G401 (cell line): ENCODE measurements at places on chromosomes 6 and 20. TPM values are rescaled to one million over a fixed set of nuclear protein-coding genes. Genes with fewer than 3 reads are reported as not detected.

GRCh38 chr20:53428996-53429395 is 164.6 kb downstream of the ZNF217 start:
- DNase-seq: no peak

DNA sequence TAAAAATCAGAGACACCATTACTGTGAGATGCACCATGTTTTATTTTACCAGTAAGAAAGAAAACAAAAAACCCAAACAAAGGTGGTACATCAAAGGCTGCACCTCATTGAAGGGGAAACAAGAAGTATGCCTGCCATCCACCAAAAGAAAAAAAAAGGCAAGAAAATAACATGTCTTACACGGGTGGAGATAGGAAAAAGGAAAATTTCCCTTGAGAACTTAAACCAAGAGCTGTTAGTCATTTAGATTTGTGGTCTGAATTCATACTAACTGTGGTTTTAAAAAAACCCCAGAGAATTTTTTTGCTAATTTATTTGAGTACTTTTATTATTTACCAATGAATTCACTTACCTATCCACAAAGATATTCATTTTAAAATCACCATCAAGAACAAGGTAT is 144.0 kb downstream of the LRRC1 start:
- DNase-seq: no peak

DNA sequence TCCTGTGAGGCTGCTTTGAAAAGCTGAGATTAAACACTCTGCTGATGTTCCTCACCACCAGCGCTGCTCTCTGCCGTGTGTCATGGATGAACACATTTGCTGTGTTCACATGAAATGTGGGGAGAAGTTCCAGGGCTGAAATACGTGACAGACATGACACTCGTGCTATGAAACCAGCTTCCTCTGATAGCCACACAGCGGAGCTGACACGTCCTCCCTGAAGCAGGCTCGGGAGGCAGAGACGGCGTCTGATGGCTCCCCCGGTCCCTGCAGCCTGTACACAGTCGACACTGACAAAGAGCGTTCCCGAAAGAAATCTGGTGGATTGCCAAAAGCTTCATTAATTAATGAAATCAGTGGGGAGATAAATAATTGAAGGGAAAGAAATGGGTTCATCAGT is 17.5 kb downstream of the AGPAT4 start:
- DNase-seq: peak; percentile 47

- DNase-seq: no peak
Observed at GRCh38 chr20:50110141-50111047, 2.6 kb downstream of the UBE2V1 start.

GRCh38 chr6:2839195-2839981 is 2.3 kb downstream of the SERPINB1 start:
- no peak for DNase-seq

- DNase-seq: no peak
Observed at GRCh38 chr20:15406072-15406471, 1068.7 kb upstream of the FLRT3 start.

GRCh38 chr6:120876424-120876823 is 457.9 kb downstream of the TBC1D32 start:
- no peak for DNase-seq

DNA sequence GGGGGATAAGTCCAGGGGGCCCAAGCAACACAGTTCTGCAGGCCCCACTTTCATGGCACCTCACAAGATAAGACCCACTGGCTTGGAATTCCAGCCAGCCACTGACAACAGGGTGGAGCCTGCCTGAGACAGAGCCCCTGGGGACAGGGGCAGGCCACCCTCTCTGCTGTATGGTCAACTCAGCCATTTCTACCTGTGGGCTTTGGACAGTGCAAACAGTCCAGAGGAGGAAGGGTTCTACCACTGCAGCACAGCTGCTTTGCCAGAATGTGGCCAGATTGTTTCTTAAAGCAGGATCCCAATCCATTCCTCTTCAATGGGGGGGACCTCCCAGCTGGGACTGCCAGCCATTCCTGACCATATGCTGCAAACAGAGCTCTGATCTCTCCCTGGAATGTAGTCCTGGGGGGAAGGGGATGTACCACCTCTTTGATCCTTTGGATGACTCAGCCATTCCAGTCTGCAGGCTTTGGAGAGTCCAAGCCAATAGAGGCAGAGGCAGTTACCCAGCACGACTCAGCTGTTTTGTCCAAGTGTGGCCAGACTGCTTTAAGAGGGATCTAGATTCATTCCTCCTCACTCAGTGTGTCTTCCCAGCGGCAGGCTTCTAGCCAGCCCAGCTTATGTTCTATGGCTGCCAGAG is 842.2 kb downstream of the EPHA7 start:
- no peak for DNase-seq

- DNase-seq: no peak
Observed at GRCh38 chr6:64831680-64832079, 875.3 kb downstream of the EYS start.

- DNase-seq: no peak
Observed at GRCh38 chr6:3643921-3644738, 107.4 kb downstream of the PXDC1 start.

DNA sequence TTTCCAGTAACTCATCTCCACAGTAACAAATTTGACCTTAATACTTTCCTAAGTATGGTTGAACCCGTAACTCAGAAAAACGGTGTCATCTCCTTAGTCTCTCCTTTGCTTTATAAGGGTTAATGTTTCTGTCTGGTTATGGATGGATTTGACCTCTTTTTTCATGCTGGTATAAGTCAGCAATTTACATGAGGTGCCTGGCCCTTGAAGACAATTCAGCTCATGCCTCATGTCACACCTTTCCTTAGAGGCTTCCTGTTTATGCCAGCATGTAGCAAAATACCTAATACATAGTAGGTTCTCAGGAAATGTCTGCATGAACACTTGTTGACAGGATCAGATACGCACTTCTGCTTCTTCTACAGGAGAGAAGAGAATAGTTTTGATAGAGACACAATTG is 37.7 kb upstream of the C20orf144 start:
- no peak for DNase-seq

GRCh38 chr20:53737396-53738038 is 143.9 kb upstream of the ZNF217 start:
- DNase-seq: no peak

DNA sequence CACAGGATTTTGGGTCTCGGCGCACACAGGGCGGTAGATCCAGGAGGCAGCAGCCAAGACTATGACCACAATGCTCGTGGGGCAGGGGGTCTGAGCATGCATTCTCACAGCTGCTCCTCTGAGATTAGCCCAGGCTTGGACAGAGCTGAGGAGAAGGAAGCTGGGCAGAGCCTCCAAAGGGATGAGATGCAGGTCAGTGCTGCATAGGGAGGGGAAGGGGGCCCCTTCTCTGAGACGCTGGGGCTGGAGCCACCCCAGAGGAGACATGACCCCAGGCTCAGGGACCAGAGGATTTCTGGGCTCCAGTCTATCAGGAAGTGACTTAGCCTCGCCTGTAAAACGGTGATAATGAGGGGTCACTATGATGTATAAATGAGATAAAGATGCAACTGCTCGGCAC is 93.9 kb downstream of the BFSP1 start:
- no peak for DNase-seq

DNA sequence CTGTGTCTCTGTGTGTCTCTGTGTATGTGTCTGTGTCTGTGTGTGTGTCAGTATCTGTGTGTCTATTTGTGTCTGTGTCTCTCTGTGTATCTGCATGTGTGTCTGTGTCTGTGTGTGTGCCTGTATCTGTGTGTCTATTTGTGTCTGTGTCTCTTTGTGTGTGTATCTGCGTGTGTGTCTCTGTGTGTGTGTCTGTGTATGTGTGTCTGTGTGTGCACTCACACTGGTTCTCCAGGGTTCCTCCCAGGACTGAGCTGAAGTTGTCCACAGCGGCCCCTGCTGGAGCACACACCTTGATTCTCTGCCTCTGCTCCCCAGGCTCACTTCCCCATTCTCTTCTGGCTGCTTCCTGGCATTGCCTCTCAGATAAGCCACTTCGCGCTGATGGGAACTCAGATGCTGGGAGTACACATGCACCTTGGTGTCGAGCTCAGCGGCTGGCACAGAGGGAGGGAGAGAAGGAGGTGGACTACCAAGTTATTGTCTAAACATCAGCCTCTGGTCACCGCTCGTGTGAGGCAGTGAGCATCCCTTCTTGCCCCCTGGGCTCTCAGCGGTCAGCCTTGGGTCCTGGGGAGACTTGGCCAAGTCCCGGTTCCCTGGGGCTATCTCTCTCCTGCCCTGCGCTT is 104.9 kb upstream of the NXT1 start:
- peak; percentile 33 for DNase-seq

GRCh38 chr6:101700655-101701054 is 307.1 kb downstream of the GRIK2 start:
- no peak for DNase-seq

DNA sequence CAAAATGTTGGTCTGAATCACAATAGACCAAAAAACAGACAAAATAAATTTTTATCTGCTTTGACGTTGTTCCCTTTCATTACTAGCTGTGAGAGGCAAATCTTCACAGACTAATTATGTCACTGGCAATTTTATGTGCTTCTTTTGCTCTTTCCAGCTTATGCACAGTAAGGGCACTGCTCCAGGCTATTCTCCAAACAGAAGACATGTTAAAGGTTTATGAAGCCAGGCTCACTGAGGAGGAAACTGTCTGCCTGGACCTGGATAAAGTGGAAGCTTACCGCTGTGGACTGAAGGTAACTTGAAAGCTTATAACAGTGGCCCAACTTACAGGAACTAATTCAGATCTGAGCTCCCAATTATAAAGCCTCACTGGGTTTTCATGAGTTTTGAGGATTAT is 15.5 kb upstream of the SNRNP48 start:
- peak; percentile 6 for DNase-seq

GRCh38 chr6:140782941-140783340 is 1349.8 kb upstream of the GJE1 start:
- no peak for DNase-seq

- DNase-seq: no peak
Observed at GRCh38 chr6:140438346-140438735, 1063.9 kb upstream of the CITED2 start.

- peak; percentile 32 for DNase-seq
Observed at GRCh38 chr6:71349976-71350615, 61.5 kb downstream of the OGFRL1 start.

DNA sequence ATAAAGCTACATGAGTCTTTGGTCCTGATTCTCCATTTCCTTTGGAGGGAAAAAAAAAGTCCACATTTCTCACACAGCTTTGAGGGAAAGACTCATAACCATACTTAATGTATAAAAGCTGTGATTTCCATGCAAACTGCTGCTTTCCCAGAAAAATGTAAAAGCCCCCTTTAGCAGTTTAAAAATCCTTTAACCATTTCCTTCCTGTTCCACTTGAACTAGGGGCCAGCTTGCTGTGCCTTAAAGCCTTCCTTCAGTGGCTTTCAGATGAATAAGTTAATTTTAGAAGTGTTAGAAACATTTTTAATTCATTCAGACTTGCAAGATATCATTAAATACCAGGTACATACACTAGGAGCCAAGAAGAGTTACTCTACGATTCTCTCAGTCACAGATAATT is 273.5 kb downstream of the PKHD1 start:
- no peak for DNase-seq

DNA sequence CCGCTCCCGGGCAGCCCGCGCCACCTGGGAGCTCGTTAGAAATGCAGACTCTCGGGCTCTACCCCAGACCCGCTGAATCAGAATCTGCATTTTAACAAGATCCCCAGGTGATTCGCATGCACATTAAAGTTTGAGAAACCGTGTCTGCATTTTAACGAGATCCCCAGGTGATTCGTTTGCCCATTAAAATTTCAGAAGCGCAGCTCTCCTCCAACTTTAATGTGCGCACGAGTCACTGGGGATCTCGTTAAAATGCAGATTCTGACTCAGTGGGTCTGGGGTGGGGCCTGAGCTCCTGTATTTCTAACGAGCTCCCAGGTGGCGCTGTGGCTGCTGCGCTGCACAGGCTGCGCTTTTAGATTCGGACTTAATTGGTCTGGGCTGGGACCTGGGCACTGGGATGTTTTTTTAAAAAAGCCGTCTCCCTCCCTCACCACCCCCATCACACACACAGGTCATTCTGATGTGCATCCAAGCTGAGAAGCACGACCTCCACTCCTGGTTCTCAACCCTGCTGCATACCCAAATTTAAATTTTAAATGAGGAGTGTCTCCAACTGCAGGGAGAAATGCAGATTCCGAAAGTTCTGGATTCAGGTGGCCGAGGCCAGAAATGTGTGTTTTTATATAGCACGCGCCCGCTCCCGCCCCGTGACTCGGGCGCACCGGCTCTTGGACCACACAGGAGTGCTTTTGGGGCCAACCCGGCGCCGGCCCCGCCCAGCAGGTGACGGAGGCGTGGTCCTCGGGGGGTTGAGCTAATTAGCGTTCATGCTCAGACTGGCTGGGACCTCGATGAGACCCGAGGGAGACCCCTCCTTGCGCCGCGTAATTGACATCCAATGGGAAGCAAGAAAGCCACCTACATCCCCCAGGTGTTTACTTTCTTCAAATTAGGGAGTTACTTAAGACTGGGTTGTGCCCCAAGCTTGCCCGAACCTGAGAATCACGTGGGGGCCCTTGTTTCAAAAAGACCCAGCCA is 85.8 kb downstream of the ZFP64 start:
- DNase-seq: peak; percentile 62

BNIP5 gene
- not detected in 2 replicates for total RNA-seq

RSPO4 gene
- not detected in 2 replicates for total RNA-seq

FAM83C gene
- total RNA-seq: not detected in 2 replicates

EYS gene
- total RNA-seq: not detected in 2 replicates

FOXS1 gene
- 3.4 and 9.5 TPM in 2 replicates for total RNA-seq

DSP gene
- total RNA-seq: 118 and 161 TPM in 2 replicates

MAP7 gene
- total RNA-seq: not detected in 2 replicates

RNF217 gene
- 8.2 and 22.8 TPM in 2 replicates for total RNA-seq

PRICKLE4 gene
- 7.7 TPM in 1 of 2 replicates, not detected in the other for total RNA-seq

PBOV1 gene
- not detected in 2 replicates for total RNA-seq

COL9A3 gene
- 8.6 TPM in 2 replicates for total RNA-seq

SLC25A27 gene
- not detected in 2 replicates for total RNA-seq
